ENCODE measurements at places on chromosomes 4 and X. TPM values are rescaled to one million over a fixed set of nuclear protein-coding genes. Genes with fewer than 3 reads are reported as not detected.

DNA sequence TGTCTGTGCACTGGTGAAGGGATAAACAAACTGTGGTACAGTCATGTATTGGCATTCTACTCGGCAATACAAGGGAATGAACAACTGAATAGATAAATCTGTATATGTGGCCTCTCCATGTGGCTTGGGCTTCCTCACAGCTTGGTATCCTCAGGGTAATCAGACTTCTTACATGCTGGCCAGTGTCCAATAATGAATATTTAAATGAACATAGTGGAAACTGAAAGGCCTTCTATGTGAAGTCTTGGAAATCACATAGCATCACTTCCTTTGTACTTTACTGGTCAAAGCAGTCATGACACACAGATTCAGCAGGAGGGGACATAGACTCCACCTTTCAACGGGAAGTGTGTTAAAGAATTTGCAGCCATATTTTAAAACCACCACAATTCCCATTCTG lies 33.4 kb upstream of the GPR101 start:
- no peak for DNase-seq

- DNase-seq: no peak
Measured at GRCh38 chr4:47538825-47539154, 53.7 kb downstream of the ATP10D start.

DNA sequence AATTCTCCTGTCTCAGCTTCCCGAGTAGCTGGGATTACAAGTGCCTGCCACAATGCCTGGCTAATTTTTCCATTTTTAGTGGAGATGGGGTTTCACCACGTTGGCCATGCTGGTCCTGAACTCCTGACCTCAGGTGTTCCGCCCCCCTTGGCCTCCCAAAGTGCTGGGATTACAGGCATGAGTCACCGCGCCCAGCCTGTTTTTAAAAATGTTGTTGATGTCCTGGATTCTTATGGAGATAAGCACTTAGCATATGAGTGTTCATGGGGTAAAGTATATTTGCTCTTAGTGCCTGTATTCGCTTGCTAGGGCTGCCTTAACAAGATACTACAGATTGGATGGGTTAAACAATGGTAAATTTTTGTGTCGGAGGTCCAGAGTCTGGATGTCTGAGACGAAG lies 91.7 kb downstream of the CEP44 start:
- DNase-seq: no peak

DNA sequence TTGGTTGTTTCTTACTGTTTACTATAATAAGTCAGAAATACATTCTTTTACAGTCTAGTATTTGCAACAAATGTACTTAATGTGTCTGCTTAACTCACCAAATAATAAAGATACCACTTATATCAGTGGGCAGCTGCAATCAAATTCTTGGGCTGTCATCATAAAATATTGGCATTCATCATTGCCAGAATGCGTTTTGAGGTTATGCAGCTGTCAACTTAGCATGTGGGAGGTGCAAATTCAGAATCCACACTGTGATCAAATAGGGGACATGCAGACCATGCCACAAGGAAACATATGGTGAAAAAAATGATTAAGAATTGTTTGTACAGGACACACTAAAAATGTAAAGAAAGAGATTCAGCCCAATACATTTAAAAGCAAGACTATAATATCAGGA lies 86.5 kb downstream of the HCCS start:
- no peak for DNase-seq

DNA sequence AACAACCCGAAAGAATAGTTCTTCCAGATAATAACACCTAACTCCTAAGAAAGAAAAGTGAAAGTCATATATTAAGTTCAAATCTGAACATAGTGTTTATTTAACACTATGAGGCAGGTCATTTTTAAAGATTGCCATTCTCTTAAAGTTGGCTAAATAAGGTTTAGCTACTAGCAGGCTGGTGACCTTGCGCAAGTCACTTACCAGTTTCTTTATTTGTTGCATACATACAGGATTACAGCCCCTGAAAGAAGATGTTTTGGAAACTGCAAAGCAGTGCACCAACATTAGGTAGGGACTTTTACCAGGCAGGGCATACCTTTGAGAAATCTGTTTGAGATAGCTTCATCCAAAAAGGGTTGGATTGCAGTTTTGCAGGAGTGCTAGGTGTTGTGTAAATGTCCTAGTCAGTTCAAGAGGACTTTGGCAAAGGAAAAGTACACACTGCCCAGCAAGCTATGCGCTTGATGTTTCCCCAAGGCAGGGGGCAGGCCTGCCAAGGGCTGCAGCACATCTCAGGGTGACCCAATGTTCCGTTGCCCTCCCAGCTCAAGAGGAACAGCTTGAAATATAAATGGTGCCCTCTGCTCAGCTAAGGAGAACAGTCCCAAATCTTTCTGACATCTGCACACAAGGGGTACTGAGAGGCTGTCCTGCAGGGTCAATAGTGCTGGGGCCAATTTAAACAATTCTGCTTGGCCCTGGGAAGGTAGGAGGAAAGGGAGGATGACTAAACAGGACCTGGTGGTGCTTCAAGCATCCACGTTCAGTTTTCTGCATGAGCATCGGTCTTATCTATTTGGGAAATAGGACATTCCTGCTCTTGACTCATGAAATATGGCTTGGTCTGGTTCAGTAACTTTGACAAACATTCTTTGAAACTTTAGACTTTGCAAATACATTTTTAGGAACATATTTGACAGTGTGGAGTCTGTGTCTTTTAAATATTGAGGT lies 130.8 kb downstream of the COL4A6 start:
- no peak for DNase-seq

- no peak for DNase-seq
Measured at GRCh38 chr4:7390336-7390735, 44.4 kb downstream of the PSAPL1 start.

DNA sequence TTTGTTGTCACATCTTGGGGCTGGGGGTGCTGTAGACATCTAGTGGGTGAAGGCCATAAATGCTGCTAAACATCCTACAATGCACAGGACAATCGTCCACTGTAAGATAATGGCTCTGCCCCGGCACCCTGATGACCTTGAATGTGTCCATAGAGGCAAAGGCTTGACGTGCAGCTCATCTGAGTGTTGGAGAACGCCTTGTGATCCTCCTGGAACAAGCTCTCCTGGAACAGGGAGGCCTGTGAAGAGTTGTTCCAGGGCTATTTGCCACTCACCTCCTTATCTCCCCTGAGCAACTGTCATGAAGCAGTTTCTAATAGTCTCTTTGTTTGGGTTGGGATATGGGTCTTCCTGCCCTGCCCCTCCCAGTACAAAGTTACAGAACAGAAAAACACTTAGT lies 15.2 kb upstream of the PCYT1B start:
- DNase-seq: no peak

- DNase-seq: no peak
Measured at GRCh38 chr4:27368781-27369180, 508.1 kb downstream of the STIM2 start.

DNA sequence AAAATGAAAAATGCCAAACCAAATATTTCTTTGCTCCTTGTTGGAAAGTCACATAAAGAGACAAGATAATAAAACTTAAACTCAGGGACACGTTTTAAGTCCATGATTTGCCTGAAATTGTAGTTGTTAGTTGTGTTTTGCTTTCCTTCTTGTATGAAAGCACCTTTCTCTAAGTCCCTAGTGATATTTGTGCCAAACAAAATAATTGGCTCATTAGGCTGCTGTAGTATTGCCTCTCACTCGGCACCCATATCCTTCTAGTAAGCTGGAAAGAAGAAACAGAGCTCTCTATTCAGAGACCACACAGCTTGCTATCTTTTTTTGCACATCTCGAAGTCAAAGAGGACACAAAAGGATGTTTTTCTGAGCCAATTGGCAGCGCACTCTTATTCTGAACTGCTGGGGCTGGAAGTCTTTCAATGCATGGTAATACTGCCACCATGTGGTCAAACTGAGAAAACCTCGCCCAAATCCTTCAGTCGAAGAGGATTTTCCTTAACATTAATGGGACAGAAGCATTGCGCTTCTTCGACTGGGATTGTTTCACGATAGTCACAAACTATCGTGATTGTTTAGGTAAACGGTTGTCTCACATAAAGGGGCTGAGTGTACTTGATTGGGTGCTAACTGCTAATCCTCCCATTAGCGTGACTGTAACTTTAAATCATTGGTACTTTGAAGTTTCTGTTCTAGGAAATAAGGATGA lies 571.9 kb upstream of the LCORL start:
- DNase-seq: peak; percentile 34

Gene CFAP99
- 0.46 TPM for total RNA-seq

Gene FHDC1
- total RNA-seq: 15.2 TPM

Gene ITIH6
- not detected for total RNA-seq

Gene RS1
- total RNA-seq: not detected

All from left colon (tissue), 2 donors.